ENCODE measurements at places on chromosomes 3 and 15.

DNA sequence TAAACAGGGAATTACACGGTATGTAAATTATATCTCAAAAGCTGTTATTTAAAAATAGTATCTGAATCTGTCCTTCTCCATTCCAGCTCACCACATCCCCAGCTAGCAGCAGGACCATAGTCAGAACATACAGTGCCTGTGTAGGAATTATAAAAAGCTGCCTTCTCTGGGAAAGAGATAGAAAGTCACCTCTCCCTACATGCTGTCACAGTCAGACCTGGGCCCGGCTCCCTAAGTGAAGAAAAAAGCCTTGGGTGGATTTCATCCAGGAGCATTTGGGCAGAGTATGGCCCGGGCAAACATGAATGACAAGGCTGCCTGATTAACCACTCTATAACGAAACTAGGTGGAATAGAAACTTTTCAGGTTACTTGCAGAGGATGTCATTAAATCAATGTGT is 144.1 kb downstream of the CNTN3 start:
- no peak for DNase-seq

- no peak for DNase-seq
These were observed 162.5 kb downstream of the FMN1 start for GRCh38 chr15:33032053-33032452.

GRCh38 chr3:133505813-133506212 is 67.7 kb upstream of the CDV3 start:
- no peak for DNase-seq

DNA sequence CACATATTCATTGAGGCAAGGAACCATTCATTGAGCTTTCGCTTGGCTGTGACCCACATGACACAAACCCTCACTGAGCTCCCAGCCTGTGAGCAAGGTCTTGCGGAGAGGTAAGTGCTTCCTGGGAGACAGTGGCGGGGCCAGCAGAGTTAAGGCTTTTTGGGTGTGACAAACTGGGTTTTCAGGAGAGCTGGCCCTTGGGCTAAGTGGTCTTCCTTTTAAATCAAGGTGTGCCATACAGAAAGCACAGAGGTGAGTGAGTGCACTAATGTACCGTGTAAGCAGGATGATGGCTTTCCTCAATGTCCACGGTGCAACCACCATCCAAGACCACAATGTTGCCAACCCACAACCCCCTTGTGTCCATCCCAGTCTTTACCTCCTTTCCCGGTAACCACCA is 28.6 kb downstream of the POMGNT2 start:
- DNase-seq, result no peak

DNA sequence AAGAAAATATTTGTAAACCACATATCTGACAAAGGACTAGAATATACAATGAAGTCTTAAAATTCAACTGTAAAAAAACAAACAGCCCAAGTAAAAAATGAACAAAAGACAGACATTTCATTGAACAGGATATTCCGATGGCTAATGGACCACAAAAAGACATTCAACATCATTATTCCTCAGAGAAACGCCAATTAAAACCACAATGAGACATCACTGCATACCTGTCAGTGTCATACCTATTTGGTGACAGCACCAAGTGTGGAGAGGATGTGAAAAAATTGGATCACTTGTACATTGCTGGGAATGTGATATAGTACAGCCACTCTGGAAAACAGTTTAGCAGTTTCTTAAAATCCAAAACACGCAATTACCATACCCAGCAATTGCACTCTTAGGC is 29.9 kb upstream of the TJP1 start:
- DNase-seq, result no peak

Data from right lung (tissue), 10 donors.